RPMI7951 (cell line): ENCODE measurements at places on chromosomes 2 and 18. TPM values are rescaled to one million over a fixed set of nuclear protein-coding genes. Genes with fewer than 3 reads are reported as not detected.

ST8SIA3 gene
- total RNA-seq: not detected in 2 replicates

IL36A gene
- total RNA-seq: not detected in 2 replicates

SLC23A3 gene
- 0.59 TPM in 1 of 2 replicates, not detected in the other for total RNA-seq

UGT1A10 gene
- total RNA-seq: 0.29 TPM in 1 of 2 replicates, not detected in the other

RNASEH1 gene
- 24.9 and 29.3 TPM in 2 replicates for total RNA-seq

PLCL1 gene
- total RNA-seq: 0.12 TPM in 1 of 2 replicates, not detected in the other

ALPI gene
- total RNA-seq: not detected in 2 replicates

UPP2 gene
- not detected in 2 replicates for total RNA-seq

NEB gene
- under 0.01 and 0.10 TPM in 2 replicates for total RNA-seq

TGFA gene
- total RNA-seq: 4.2 and 4.3 TPM in 2 replicates

TNFRSF11A gene
- 0.10 and 0.36 TPM in 2 replicates for total RNA-seq

RAD51AP2 gene
- not detected in 2 replicates for total RNA-seq

CDH20 gene
- total RNA-seq: not detected in 2 replicates

EMILIN1 gene
- 27.6 and 44.8 TPM in 2 replicates for total RNA-seq

CERKL gene
- total RNA-seq: 0.12 TPM in 1 of 2 replicates, not detected in the other

ANO7 gene
- 0.72 and 1.1 TPM in 2 replicates for total RNA-seq

RNF125 gene
- total RNA-seq: 0.60 and 1.6 TPM in 2 replicates

SCYGR5 gene
- not detected in 2 replicates for total RNA-seq

MBP gene
- total RNA-seq: 9.5 and 15.6 TPM in 2 replicates

ANKAR gene
- total RNA-seq: 3.8 and 5.6 TPM in 2 replicates

GAREM1 gene
- 0.29 and 0.60 TPM in 2 replicates for total RNA-seq

SULT1C2 gene
- total RNA-seq: not detected in 2 replicates

ERMN gene
- not detected in 2 replicates for total RNA-seq

ALK gene
- 0.12 and 0.29 TPM in 2 replicates for total RNA-seq

CHRND gene
- not detected in 2 replicates for total RNA-seq

AMER3 gene
- total RNA-seq: not detected in 2 replicates

QPCT gene
- total RNA-seq: 126 and 137 TPM in 2 replicates

VWC2L gene
- total RNA-seq: not detected in 2 replicates

PPP1R1C gene
- total RNA-seq: 3.1 and 4.2 TPM in 2 replicates

ICOS gene
- total RNA-seq: not detected in 2 replicates
